ENCODE measurements at places on chromosomes 6 and 20.
A peak's percentile ranks its signal among the peaks of the same experiment; 100 is the strongest.

GRCh38 chr20:63941282-63942081 is 14.7 kb downstream of the UCKL1 start:
- peak; percentile 50 for DNase-seq

- DNase-seq, result peak; percentile 52
Measured at GRCh38 chr6:12119085-12119588, 107.0 kb downstream of the HIVEP1 start.

- DNase-seq, result no peak
Measured at GRCh38 chr6:118935331-118935668, 341 bp upstream of the MCM9 start.

GRCh38 chr6:35441205-35441604 is 10.9 kb upstream of the FANCE start:
- DNase-seq, result no peak

GRCh38 chr6:113651920-113652319 is 205.2 kb upstream of the MARCKS start:
- no peak for DNase-seq
